ENCODE measurements at places on chromosomes 5 and 9.
A peak's percentile ranks its signal among the peaks of the same experiment; 100 is the strongest.

DNA sequence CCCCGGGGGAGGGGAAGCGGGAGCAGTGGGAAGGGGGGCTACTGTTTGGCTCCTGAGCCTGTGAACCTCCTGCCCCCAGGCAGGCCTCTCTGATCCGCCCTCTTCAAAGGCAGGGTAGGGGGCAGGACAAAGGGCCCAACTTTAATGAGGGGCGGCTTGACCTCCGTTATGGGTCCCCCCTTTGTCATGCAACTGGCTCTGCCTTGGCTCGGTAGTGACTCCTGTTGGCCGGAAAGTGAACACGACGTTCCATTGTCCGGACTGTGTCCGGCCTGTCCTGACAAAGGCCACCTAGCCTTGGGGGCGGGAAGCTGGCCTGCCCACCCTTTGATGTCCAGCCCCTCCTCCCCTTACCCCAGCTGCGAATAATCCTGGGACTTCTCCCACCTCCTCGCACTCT is 1.3 kb downstream of the CDX1 start:
- H3K27ac ChIP-seq = no peak overlapping the region
- no peak for DNase-seq
- no peak overlapping the region for H3K4me3 ChIP-seq
- H3K4me1 ChIP-seq = no peaks in the 10 kb centered on the region
- H3K36me3 ChIP-seq = no peaks in the 10 kb centered on the region
- H3K27me3 ChIP-seq = peaks cover 42% of the 10 kb centered on the region

DNA sequence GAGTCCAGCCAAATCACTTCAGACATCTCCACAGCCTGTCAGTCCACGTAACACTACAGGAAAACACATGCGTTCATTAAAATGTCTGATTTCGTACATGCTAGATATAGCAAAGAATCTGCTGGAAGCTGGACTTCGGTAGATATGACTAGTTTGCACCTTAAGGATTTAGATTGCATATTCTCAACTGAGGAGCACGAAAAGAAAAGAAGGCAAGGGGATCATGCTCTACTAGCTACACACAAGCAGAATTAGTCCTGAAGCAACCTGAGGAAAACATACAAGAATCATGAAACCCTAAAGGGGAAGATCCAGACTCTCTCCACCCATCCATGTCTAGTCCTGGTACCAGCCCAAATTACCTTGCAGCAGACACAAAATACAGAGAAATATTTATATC is 36.1 kb upstream of the SSBP2 start:
- no peaks in the 10 kb centered on the region for H3K4me1 ChIP-seq
- no peaks in the 10 kb centered on the region for H3K36me3 ChIP-seq
- no peaks in the 10 kb centered on the region for H3K27me3 ChIP-seq
- DNase-seq = peak; percentile 6

DNA sequence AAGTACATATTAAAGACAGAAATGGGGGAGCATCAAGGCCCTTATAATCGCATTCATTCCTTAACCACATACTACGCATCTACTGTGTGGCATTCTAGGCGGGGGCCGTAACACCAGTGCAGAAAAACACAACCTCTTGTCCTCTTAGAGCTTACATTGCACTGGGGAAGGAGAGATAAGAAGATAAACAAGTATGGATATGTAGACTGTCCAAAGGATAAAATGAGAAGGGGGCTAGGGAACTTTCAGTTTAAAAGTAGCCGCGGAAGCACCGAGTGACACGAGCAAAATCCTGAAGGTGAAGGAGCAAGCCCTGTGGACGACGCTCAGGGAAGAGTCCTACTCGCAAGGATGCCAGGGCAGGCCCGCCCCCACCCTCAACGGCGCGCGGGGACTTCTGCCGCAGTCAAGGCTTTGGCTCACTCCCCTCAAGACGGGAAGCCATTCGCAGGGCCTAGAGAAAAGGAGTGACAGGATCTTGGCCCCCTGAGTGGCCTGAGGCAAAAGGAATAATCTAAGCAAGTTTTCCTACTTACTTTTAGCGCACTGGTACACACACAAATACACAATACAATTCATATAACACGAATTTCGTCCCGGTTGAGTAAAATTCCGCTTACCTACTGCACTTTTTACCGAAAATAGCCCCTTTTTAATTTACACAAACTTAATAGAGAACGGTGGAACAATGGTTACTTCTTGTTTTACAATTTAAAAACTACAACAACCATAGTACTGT is 1.3 kb upstream of the NIPBL start:
- H3K4me1 ChIP-seq = peaks cover 32% of the 10 kb centered on the region
- DNase-seq = peak; percentile 67
- H3K27me3 ChIP-seq = no peaks in the 10 kb centered on the region
- peak overlapping the region; percentile 92 for H3K4me3 ChIP-seq

- H3K4me3 ChIP-seq = no peak overlapping the region
- H3K4me1 ChIP-seq = no peaks in the 10 kb centered on the region
- no peaks in the 10 kb centered on the region for H3K36me3 ChIP-seq
Observed at GRCh38 chr5:83368835-83369234, 102.7 kb upstream of the VCAN start.

GRCh38 chr9:83633255-83633654 is 10.3 kb downstream of the IDNK start:
- no peak for DNase-seq
- no peaks in the 10 kb centered on the region for H3K36me3 ChIP-seq
- H3K4me1 ChIP-seq = no peaks in the 10 kb centered on the region
- H3K27me3 ChIP-seq = no peaks in the 10 kb centered on the region

- DNase-seq = peak; percentile 75
- peaks cover 18% of the 10 kb centered on the region for H3K4me1 ChIP-seq
- peak overlapping the region; percentile 39 for H3K27ac ChIP-seq
- no peaks in the 10 kb centered on the region for H3K36me3 ChIP-seq
Observed at GRCh38 chr5:58188262-58188651, 271.6 kb downstream of the PLK2 start.

DNA sequence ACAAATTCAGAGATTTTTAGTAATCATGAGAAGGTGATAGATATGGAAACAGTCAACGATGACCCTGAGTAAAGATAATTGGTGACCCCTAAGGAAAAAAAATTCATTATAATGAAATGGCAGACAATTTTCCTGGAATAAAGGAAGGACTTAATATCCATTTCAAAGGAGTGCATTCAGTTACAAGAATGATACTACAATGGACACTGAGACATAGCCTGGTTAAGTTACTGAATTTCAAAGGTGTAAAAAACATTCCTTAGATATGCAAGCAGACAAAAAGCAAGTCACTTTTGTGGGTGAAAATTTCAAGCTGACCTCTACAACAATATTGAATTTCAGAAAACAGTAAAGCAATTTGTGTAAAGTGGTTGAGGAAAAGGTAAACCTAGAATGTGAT is 1012.5 kb upstream of the SEMA6A start:
- H3K27ac ChIP-seq = no peak overlapping the region
- DNase-seq = no peak
- no peaks in the 10 kb centered on the region for H3K27me3 ChIP-seq
- no peak overlapping the region for H3K4me3 ChIP-seq
- H3K36me3 ChIP-seq = no peaks in the 10 kb centered on the region

DNA sequence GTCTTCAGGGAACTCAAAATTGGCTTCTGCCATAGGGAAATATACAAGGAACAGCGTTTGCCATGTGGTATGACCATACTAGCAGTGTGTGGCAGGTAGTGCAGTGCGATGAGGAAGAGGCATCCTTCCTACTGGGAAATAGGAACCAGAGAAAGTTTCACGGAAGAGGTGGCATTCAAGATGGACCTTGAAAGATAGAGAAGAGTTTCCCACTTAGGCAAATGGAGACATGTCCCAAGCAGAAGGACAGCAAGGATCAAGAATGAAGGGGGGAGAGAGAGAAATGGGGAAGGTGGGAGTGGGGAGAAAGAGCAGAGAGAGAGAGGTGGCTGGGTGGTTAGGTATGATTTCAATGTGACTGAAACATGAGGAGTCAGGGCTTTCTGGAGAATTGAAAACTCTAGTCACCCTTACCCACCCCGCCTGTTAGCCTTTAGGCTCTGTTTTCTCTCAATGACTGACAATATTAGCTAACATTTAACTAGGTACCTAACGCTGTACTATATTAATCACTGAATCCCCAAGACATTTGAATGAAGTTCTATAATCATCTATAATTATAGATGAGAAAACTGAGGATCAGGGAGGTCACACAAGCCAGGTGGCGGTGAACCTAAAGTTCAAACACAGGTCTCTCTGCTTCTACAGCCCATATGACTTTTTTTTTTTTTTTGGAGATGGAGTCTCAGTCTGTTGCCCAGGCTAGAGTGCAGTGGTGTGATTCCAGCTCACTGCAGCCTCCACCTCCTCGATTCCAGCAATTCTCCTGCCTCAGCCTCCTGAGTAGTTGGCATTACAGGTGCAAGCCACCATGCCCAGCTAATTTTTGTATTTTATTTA is 171.3 kb downstream of the NR3C1 start:
- H3K36me3 ChIP-seq = no peaks in the 10 kb centered on the region
- H3K27ac ChIP-seq = no peak overlapping the region
- no peak for DNase-seq
- no peak overlapping the region for H3K4me3 ChIP-seq

DNA sequence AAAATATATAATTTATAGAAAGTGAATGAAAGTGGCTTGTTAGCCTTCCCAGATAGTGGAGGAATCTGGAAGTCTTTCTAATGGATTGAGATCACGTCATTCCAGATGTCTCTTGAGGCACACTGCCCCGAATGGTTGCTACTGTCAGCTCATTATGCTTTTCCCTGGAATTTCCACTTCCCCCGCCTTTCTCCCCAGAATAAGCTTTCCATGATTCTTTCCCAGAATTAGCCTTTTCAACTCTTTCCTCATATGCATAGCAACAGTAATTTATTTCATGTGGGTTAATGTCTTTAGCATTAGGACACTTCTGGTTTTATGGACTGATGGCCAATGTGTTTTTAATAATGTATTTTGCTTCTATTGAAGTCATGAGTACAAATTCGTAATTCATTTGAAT is 81.5 kb downstream of the PALM2AKAP2 start:
- H3K27me3 ChIP-seq = peaks cover 16% of the 10 kb centered on the region
- no peaks in the 10 kb centered on the region for H3K4me1 ChIP-seq
- H3K4me3 ChIP-seq = no peak overlapping the region
- DNase-seq = no peak

DNA sequence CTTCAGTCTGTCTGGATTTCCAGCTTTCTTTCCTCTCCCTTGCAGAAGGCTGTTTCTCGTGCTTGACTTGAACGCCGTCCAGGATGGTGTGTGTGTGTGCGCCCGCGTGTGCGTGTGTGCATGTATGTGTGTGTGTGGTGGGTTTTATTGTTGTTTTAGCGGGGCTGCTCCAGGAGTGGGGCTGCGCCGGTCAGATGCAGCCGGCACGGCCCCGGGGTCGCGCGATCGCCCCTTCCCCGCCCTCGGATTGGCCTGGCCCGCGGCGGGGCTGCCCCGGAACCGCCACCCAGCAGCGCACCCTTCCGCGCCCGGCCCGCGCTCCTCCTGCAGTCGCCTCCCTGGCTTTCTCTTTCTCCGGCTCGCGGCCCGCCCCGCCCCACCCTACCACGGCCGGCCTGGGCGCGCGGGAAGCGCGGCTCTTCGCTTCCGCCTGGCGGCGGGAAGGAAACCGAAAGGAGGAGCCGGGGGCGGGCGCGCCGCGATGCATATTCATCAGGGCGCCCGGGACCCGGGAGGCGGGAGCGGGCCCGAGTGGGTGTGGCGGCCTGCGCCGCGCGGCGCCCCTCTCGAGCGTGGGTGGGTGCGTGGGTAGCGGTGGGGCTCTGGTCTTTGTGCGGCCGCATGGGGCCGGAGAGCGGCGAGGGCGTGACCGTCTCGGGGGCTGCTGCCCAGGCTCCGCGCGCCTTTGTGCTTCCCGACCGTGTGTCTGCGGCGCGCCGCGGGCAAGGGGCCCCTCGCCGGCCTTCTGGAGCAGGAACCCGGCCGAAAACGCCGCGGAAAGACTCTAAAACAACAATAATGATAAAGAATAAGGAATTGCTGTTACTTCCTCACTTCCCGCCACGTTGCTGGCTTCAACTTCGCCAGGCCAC is 8.5 kb upstream of the NFIB start:
- peak overlapping the region; percentile 91 for H3K4me3 ChIP-seq
- H3K27ac ChIP-seq = peak overlapping the region; percentile 94
- DNase-seq = peak; percentile 93
- no peaks in the 10 kb centered on the region for H3K36me3 ChIP-seq
- H3K27me3 ChIP-seq = no peaks in the 10 kb centered on the region
- H3K4me1 ChIP-seq = peaks cover 62% of the 10 kb centered on the region

GRCh38 chr9:8648271-8648845 is 848.8 kb upstream of the DMAC1 start:
- H3K27me3 ChIP-seq = no peaks in the 10 kb centered on the region
- H3K4me3 ChIP-seq = no peak overlapping the region
- DNase-seq = peak; percentile 8
- no peaks in the 10 kb centered on the region for H3K36me3 ChIP-seq
- H3K27ac ChIP-seq = no peak overlapping the region

GRCh38 chr5:178587763-178588611 is 2.2 kb downstream of the COL23A1 start:
- H3K36me3 ChIP-seq = no peaks in the 10 kb centered on the region
- no peak overlapping the region for H3K27ac ChIP-seq
- DNase-seq = no peak
- H3K4me1 ChIP-seq = peaks cover 6% of the 10 kb centered on the region
- peaks cover 58% of the 10 kb centered on the region for H3K27me3 ChIP-seq

- no peak overlapping the region for H3K27ac ChIP-seq
- no peak for DNase-seq
- H3K4me1 ChIP-seq = no peaks in the 10 kb centered on the region
- H3K27me3 ChIP-seq = no peaks in the 10 kb centered on the region
- no peaks in the 10 kb centered on the region for H3K36me3 ChIP-seq
- H3K4me3 ChIP-seq = no peak overlapping the region
Observed at GRCh38 chr5:169115461-169116124, 185.3 kb downstream of the SLIT3 start.

DNA sequence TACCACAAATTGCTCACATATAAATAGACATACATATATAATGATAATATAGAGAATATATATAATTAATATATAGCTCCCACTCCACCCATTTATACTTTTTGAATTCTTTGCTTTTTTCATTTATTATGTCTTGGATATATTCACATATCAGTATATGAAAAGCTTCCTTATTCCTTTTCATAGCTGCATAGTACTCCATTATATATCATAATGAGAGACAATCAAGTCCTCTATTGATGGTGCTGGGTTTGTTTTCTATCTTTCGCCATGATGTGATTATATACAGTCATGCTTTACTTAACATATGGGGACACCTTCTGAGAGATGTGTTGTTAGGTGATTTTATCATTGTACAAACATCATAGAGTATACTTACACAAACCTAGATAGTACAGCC is 51.6 kb upstream of the ELL2 start:
- no peak overlapping the region for H3K27ac ChIP-seq
- no peaks in the 10 kb centered on the region for H3K36me3 ChIP-seq
- H3K4me3 ChIP-seq = no peak overlapping the region
- H3K27me3 ChIP-seq = no peaks in the 10 kb centered on the region
- no peaks in the 10 kb centered on the region for H3K4me1 ChIP-seq

DNA sequence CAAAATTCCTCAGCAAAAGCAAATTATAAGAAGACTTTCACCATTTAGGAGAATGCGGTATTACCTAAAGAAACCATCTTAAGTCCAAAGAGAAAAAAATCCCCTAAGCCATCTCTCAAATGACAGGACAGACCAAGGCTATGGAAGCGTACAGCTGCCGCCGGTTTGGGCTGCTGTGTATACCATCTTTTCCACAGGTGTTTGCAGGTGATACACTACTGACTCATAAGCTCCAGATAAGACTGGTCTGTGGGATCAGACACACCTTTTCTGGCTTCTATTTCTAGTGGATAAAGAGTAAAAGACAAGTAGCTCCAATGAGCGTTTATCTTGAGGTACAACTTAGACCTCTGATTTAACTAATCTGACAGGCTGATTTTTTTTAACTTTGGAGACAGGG is 7.7 kb downstream of the CDKN2AIPNL start:
- H3K27me3 ChIP-seq = no peaks in the 10 kb centered on the region
- peaks cover 4% of the 10 kb centered on the region for H3K36me3 ChIP-seq
- no peak for DNase-seq
- no peaks in the 10 kb centered on the region for H3K4me1 ChIP-seq
